ENCODE measurements at places on chromosomes 5 and 9. TPM values are rescaled to one million over a fixed set of nuclear protein-coding genes. Genes with fewer than 3 reads are reported as not detected.

DNA sequence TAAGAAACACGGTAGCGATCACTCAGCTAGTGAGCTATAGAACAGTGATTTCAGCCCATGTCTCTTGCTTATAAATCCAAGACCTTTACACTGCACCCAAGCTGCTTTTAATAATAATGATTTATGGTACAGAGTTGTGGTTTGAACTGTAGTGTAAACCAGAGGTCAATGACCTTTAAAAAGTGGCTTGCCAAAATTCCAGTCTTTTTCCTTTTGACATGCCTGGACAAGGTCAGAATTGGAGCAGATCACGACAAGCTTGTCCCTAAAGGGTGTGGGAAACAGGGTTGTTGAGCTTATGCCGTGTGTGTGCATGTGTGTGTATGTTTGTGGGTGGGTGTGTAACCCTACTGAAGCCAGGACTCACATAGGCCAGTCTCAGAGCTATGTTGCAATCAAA lies 225.3 kb upstream of the CLINT1 start:
- DNase-seq, result no peak
- H3K4me1 ChIP-seq, result no peaks in the 10 kb centered on the region
- H3K4me3 ChIP-seq, result no peak overlapping the region

Gene DEPDC1B
- 0.64 TPM for total RNA-seq

Gene TMEM8B
- total RNA-seq, result 7.1 TPM

DNA sequence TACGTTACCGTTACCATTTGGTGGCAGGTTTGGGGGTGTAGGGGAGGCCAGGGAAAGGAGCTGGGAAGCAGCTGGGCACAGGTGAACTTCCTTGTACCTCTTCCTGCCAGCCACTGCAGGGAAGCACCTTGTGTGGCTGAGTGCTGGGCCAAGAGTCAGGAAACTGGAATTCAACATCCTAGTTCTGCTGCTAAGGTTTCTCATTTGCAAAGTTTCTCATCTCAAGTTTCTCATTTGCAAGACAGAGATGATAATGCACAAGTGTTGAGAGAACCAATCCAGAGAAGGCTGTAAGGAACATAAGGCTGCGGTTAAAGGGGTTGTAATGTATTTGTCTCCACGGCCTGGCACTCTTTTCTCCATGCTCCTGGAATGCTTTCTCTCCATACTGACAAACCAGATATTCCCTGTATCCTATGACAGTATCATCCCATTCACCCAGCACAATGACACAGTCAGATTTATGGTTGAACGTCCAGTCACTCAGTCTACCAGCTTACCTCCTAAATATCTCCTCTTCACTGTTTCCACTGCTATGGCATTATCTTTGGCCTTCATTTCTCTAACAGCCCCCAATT lies 33.6 kb upstream of the LARP1 start:
- H3K27ac ChIP-seq, result no peak overlapping the region
- H3K4me3 ChIP-seq, result no peak overlapping the region
- no peaks in the 10 kb centered on the region for H3K4me1 ChIP-seq
- no peaks in the 10 kb centered on the region for H3K36me3 ChIP-seq
- no peaks in the 10 kb centered on the region for H3K27me3 ChIP-seq

- peaks cover 5% of the 10 kb centered on the region for H3K4me1 ChIP-seq
- no peaks in the 10 kb centered on the region for H3K27me3 ChIP-seq
- DNase-seq, result no peak
- peak overlapping the region; percentile 52 for H3K27ac ChIP-seq
Measured at GRCh38 chr9:93501406-93501805, 48.0 kb upstream of the FAM120AOS start.

DNA sequence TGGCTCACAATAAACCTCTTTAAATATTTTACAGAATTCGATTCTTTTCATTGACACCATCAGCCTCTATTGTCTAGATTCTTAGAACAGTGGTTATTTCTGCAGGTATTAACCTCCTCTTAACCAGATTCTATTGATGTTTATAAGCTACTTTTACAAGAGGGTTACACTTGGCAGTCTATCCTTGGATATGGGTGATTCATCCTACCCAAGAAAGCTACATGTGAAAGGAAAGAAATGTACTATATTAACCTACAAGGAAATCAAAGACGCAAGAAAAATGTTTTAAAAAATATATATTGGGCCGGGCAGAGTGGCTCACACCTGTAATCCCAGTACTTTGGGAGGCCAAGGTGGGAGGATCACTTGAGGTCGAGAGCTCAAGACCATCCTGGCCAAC lies 16.7 kb downstream of the SLC25A25 start:
- H3K4me3 ChIP-seq, result no peak overlapping the region
- no peaks in the 10 kb centered on the region for H3K27me3 ChIP-seq
- peaks cover 37% of the 10 kb centered on the region for H3K4me1 ChIP-seq
- no peak for DNase-seq

GRCh38 chr9:23693374-23693773 lies 132.7 kb downstream of the ELAVL2 start:
- no peaks in the 10 kb centered on the region for H3K4me1 ChIP-seq
- H3K27ac ChIP-seq, result no peak overlapping the region
- no peak for DNase-seq

Gene SPATA31C2
- total RNA-seq, result not detected

Gene ZBTB26
- 7.3 TPM for total RNA-seq

Gene OR13C8
- total RNA-seq, result not detected

- H3K36me3 ChIP-seq, result peaks cover 8% of the 10 kb centered on the region
- no peak for DNase-seq
- no peaks in the 10 kb centered on the region for H3K27me3 ChIP-seq
- H3K4me3 ChIP-seq, result no peak overlapping the region
Measured at GRCh38 chr5:1279443-1280151, 15.3 kb downstream of the TERT start.

DNA sequence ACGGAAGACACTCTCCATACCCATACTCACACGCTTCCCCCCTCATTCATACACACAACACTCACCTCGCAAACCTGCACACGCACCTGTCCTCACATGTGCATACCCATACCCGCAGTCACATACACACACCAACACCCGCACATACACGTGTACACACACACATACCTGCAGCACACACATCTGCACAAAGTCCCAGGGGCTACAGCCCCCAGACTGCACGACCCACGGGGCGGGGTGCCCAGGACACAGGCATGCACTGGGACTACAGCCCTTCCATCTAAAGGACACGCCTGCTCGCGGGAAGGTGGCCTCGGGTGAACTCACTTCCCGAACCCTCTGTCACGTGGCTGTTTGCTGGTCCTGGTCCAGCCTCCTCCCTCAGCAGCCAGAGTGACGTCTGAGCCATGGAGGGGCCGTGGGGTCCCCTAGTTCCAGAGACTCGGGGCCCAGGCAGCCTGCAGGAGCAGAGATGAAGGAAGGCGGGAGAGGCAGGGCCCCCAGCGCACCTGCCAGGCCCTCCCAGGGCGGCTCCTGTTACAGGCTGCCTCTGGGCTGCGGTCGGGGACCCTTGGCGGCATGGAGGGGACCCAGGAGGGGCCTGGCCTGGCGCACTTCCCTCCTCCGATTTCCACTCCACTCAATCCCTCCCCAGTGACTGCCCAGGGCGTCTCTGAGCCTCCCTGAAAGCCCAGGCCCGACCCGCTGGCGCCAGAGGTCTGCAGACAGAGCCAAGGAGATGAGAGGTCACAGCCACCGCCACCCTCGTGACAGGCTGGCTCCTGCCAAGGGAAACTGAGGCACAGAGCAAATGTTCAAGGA lies 8.1 kb downstream of the SLC12A7 start:
- no peaks in the 10 kb centered on the region for H3K27me3 ChIP-seq
- H3K27ac ChIP-seq, result peak overlapping the region; percentile 96
- H3K36me3 ChIP-seq, result no peaks in the 10 kb centered on the region
- H3K4me3 ChIP-seq, result peak overlapping the region; percentile 67

GRCh38 chr5:33969572-33970452 lies 14.7 kb downstream of the SLC45A2 start:
- H3K27ac ChIP-seq, result no peak overlapping the region
- no peaks in the 10 kb centered on the region for H3K27me3 ChIP-seq
- H3K4me3 ChIP-seq, result no peak overlapping the region
- H3K4me1 ChIP-seq, result no peaks in the 10 kb centered on the region

Gene PRR7
- 9.5 TPM for total RNA-seq

Gene GRIN1
- not detected for total RNA-seq

GRCh38 chr5:131610198-131611063 lies 24.6 kb downstream of the RAPGEF6 start:
- H3K27ac ChIP-seq, result no peak overlapping the region
- no peak overlapping the region for H3K4me3 ChIP-seq
- H3K27me3 ChIP-seq, result no peaks in the 10 kb centered on the region
- peaks cover 6% of the 10 kb centered on the region for H3K4me1 ChIP-seq
- no peak for DNase-seq

- H3K36me3 ChIP-seq, result no peaks in the 10 kb centered on the region
- H3K4me3 ChIP-seq, result no peak overlapping the region
- no peak overlapping the region for H3K27ac ChIP-seq
- H3K27me3 ChIP-seq, result peaks cover 13% of the 10 kb centered on the region
Measured at GRCh38 chr9:113770396-113770795, 105.7 kb upstream of the ZNF618 start.

- no peak overlapping the region for H3K4me3 ChIP-seq
- peaks cover 8% of the 10 kb centered on the region for H3K4me1 ChIP-seq
- DNase-seq, result no peak
- H3K27ac ChIP-seq, result no peak overlapping the region
Measured at GRCh38 chr5:76529464-76530344, 93.5 kb downstream of the F2RL2 start.

DNA sequence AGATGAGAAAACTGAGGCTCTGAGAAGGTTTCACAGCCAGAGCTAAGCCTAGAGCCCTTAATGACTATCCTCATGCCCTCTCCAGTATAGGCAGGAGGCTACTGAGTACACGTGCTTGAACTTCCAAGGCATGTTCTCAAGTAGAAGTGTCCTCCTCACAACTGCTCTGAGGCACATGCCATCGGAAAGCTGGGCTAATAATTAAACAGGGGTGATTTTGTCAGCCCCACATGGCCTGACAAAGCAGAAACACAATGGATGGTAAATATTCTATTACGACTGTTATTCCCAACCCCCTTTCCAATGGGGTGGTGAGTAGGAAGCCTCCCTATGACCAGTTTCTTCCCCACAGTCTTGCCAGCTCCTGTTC lies 34.3 kb downstream of the KCNIP1 start:
- H3K4me3 ChIP-seq, result no peak overlapping the region
- H3K27ac ChIP-seq, result no peak overlapping the region
- H3K27me3 ChIP-seq, result peaks cover 33% of the 10 kb centered on the region
- no peak for DNase-seq
- H3K4me1 ChIP-seq, result no peaks in the 10 kb centered on the region
- no peaks in the 10 kb centered on the region for H3K36me3 ChIP-seq

Gene WDR38
- not detected for total RNA-seq

DNA sequence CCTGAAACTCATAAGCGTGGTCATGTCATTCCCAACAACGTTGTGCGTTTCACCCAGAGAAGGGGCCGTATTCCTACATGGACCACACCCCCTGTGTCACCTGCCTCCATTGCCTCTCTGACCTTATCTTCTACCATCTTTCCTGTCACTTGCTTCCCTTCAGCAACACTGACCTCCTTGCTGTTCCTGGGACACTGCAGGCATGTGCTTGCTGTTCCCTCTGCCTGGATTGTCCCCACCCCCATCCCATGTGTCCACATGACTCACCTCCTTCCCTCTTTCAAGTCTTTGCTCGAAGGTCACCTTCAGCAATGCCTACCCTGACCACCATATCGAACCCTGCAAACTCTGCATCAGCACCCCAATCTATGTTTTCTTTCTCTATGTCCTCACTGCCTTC lies 133.2 kb upstream of the ZNF618 start:
- no peaks in the 10 kb centered on the region for H3K4me1 ChIP-seq
- DNase-seq, result no peak

Gene SNCAIP
- not detected for total RNA-seq

DNA sequence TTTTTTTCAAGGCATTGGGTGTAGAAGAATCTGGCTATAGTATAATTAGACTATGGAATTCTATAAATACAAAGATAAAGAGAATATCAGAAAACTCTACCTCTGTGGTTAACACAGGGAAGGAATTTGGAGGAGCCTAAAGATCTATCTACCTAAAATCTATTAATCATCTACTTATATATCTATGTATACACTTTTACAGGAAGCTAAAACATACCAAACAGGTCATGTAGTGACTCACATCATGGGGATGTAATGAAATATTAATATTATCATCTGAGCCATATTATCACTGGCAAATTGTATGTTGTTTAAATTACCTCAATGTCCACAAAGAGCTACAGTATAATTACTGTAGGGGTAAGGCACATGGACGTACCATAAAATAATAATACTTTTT lies 1748.2 kb downstream of the EFNA5 start:
- H3K27ac ChIP-seq, result no peak overlapping the region
- no peak overlapping the region for H3K4me3 ChIP-seq
- H3K4me1 ChIP-seq, result no peaks in the 10 kb centered on the region
- H3K27me3 ChIP-seq, result no peaks in the 10 kb centered on the region
- no peak for DNase-seq

GRCh38 chr9:108058135-108058814 lies 568.7 kb upstream of the KLF4 start:
- no peak overlapping the region for H3K4me3 ChIP-seq
- H3K27ac ChIP-seq, result no peak overlapping the region
- no peaks in the 10 kb centered on the region for H3K4me1 ChIP-seq
- DNase-seq, result no peak
- H3K36me3 ChIP-seq, result no peaks in the 10 kb centered on the region

DNA sequence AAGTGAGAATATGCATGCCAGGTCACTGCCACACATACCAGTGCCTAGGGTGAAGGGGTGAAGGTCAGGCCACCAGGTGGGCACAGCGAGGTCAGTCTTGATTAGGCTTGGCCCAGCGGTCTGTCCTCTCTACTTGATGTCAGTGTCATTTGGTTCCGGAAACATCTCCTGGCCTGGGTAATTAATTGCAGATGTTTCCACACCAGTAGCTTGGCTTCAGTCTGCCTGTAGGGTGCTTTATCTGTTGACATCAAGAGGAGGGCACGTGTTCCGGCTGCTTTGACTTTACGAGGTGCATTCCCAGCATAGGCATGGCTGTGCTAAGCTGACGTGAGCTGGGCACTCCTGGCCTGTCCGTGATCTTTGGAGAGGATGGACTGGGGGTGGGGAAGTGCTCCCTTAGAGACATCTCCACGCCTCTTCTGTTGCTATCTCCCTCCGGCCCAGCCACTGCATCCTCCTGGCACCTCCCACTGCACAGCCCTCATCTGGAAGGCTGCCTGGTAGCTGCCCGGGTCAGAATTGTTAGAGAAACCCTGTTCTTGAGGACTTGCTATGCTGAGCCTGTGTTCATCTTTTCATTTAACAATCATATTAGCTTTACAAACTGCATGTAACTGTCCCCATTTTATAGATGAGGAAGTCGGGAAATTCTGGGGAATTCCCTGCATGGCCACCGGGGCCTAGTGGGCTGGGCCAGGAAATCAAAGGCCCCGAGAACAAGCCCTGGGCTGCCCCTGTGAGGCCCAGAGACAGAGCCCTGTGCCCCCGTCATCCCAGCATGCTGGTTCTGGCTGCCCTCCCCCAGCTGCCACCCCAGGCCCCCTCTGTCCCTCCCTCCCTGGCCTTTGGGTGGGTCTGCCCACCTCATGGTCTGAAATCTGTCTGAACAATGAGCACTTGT lies 29.1 kb downstream of the JADE2 start:
- H3K27me3 ChIP-seq, result no peaks in the 10 kb centered on the region
- H3K27ac ChIP-seq, result peak overlapping the region; percentile 77
- H3K36me3 ChIP-seq, result peaks cover 68% of the 10 kb centered on the region
- peak; percentile 33 for DNase-seq

- no peak overlapping the region for H3K27ac ChIP-seq
- DNase-seq, result no peak
- peaks cover 11% of the 10 kb centered on the region for H3K36me3 ChIP-seq
- H3K4me1 ChIP-seq, result no peaks in the 10 kb centered on the region
- no peak overlapping the region for H3K4me3 ChIP-seq
Measured at GRCh38 chr5:142902186-142902965, 132.2 kb downstream of the ARHGAP26 start.
